Anterior cingulate cortex (tissue), 58 donors: ENCODE measurements at places on chromosomes 4 and X.

DNA sequence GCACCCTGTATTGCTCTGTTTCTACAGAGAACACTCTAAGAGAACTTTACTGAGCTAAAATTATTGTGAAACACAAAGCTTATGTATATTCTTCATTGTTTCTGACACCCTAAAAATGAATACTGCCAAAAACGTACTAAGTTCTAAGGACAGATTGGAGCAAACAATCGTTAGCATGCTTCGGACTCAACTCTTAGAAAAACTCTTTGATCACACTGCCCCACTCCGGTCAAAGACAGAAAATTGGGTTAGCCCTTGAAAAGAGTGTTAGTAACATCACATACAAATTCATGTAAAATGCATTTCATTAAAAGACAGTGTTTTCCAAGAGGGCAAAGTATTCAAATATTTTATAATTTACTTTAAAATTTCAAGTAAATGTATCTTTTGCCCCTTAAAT lies 177.4 kb downstream of the DCHS2 start:
- no peak for DNase-seq

DNA sequence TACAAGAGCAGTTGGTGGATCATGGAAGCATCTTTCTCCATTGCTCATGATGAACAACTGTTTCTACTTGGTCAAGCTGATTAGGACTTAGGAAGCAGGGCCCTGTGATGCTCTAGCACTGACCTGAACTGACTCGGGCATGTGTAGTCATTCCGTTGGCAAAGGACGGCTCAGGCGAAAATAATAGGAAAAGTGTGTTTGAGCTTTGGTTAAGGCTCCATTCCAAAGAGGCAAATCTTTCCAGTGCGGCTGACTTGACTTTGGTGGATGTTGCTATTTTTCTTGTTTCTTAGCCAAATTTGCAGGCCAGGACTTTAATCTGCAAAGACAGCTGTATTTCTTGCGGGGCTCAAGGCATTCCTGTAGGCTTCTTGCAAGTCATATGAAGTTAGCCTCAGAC lies 39.5 kb downstream of the ZNF518B start:
- no peak for DNase-seq

- DNase-seq, result no peak
These were observed 34.1 kb downstream of the DLG3 start for GRCh38 chrX:70478526-70479245.

DNA sequence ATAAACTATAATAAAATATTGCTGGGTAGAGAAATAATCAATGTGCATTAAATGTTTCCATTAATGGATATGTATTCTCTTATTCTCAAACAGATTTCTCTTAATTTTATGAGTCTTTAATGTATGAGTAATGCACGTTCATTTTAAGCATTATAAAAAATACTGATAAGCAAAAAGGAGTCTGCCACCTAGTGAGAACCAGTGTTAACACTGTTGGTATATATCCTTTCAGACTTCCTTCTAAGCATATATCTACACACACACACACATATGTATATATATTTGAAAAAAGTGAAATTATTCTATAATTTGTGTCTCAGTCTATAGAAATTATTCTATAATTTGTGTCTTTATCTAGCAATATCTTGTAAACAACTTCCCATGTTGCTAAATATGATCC lies 49.9 kb upstream of the MTMR1 start:
- DNase-seq, result no peak

DNA sequence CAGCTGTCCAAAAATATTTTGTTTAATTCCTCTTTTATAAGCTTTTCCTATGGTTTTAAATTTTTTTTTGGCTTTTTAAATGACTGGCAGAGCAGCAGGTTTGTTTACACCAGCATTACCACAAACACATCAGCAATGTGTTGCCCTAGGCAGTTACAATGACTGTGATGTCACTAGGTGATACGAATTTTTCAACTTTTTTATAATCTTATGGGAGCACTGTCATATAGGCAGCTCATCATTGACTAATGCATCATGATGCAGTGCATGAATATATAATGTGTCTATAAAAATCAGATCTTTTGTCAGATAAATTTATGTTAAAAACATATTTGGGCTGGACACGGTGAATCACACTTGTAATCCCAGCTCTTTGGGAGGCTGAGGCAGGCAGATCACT lies 231.6 kb upstream of the SLIT2 start:
- DNase-seq, result no peak

DNA sequence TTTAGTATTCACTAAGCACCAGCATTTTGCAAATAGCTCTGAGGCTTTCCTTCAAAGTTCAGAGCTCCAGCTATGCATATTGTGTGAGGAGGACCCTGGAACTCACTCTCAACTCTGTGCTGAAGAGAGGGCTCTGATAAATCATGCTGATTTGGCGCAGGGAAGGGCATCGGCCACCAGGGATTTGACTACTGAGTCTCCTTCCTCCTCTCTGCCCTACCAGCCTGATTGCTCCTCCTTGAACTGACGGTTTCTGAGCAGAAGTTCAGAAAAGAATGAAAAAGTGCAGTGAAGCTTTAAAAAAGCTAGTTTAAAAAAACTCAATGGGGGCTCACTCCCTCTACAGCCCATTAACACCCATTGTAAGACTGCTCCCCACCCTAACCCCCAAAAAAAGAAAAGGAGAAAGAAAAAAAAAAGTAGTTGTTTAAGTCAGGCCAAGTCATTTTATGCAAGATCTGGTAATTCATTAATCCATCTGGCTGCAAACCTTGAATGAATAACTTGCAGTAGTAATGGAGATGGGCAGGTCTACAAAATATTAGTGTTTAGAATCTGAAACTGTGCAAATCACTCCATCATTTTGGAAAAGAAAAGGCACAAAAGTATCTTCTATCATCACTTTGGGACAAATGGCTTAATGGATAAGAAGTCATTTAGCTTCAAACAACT lies 13.3 kb downstream of the PPARGC1A start:
- no peak for DNase-seq

DNA sequence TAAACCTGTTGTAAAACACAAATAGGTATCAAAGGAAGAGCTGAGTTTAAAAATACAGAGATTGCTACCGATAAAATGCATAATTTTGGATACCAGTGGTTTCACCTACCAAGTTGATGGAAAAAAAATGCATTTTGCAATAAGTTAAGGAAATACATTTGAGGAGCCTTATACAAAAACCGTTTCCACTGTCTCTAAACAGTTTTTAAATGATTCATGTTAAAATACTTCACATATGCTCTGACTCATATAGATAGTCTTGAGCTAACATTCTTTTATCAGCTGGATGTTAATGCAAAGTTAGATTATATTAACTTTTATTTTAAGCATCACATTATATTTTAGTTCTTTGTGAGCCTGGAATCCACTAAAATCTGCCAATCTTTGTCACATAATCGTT lies 50.6 kb upstream of the ANKRD17 start:
- no peak for DNase-seq
